ENCODE measurements at places on chromosomes 1 and 21.

DNA sequence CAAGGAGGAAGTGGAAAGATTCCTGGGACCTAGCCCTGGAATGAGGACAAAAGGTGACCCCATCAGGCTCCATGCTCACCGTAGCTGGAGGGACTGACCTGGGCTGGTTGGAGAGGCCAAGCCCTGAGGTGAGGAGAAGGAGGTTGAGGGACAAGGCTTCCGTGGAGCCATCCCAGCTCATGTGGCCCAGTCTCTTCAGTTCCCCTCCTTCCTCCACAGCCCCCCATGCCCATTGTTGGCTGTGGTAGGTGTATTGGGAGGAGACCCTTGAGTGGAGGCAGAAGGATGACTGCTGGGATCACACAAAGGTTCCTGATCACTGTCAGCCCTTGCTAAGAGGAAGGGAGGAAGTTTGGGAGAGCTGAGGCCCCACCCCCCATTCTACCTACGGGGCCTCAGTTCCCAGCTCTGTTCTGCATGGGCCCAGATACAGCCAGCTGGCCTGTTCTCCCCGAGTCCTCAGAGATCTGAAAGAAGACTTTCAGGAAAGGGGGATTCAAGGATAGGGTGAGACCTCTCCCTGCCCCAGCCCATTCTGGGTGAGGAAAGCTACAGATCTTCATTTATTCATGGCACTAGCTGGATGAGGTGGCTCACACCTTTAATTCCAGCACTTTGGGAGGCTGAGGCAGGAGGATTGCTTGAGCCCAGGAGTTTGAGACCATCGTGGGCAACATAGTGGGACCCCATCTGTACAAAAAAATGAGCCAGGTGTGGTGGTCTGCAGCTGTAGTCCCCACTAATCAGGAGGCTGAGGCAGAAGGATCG is 17.3 kb downstream of the RHBG start:
- DNase-seq, result no peak

GRCh38 chr1:31238986-31239613 is 587 bp downstream of the NKAIN1 start:
- DNase-seq, result no peak

- DNase-seq, result no peak
These were observed 317.1 kb downstream of the NTNG1 start for GRCh38 chr1:107457989-107458388.

DNA sequence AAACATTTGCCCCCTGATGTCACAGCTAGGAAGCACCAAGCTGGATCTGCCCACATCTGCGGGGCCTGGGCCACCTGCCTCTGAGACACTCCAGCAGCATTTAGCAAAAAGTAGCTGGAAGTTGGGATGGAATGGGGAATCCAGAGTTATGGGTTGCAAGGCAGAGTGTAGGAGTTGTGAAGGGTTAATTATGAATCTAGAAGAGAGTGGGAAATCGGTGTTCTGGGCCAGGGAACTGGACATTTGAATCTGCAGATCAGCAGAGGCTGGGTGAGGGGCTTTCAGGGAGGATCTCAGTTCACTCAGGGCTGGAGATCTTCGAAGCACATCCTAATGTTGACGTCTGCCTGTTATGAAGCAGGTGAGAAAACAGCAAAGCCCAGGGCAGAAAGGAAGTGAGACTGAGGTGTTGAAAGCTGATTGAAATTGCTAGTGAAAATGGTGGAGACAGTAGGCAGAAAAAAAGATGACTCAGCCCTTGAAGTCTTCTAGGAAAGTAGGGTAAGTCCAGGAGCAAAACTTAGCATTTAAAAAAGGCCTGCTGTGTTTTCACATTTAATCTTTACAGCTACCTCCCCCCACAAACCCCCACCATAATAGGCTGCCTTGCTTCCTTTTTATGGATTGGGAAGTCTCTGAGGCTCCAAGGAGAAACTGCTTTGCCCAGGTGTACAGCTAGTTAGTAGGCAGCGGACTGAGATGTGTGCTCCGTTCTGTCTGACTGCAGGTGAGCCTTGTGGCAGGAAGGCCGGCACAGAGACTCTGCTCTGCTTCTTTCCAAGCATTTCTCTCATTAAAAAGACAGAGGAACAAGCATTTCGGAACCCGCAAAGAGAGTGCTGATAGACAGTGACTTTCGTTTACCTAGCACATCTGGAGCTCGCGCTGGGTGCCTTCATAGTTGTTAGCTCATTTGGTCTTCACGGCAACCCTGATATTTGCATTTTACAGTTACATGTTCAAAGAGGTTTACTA is 7.2 kb downstream of the VANGL1 start:
- peak; percentile 71 for DNase-seq

DNA sequence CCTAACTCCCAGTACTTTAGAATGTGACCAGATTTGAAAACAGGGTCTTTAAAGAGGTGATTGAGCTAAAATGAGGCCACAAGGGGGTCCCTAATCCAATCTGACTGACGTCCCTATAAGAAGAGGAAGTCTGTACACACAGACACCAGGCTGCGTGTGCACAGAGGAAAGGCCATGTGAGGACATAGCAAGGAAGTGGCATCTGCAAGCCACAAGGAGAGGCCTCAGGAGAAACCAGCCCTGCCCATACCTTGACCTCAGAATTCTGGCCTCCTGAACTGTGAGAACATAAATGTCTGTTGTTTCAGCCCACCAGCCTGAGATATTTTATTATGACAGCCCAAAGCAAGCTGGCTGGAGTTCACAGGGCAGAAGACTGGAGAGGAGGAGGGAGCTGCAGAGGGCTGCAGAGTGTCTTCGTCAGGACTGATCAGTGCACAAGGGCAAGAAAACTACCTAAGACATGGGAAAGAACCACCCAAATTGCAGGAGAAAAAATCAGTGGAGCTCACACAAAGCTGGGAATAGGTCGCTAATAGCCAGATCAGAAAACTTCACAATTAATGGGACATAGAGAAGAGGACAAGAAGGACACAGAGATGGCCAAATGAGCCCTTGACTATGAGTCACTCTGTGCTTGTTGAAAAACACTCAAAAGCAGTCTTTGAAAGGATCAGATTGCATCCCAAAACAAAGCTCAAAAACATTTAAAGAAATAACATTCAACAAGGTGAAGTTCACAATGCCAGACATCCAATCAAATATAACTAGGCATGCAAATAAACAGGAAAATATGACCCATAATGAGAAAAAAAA is 14.1 kb upstream of the WNT9A start:
- no peak for DNase-seq

- DNase-seq, result no peak
These were observed 158.7 kb upstream of the IRF2BP2 start for GRCh38 chr1:234768569-234769283.
